ENCODE measurements at places on chromosomes 2 and 18.

DNA sequence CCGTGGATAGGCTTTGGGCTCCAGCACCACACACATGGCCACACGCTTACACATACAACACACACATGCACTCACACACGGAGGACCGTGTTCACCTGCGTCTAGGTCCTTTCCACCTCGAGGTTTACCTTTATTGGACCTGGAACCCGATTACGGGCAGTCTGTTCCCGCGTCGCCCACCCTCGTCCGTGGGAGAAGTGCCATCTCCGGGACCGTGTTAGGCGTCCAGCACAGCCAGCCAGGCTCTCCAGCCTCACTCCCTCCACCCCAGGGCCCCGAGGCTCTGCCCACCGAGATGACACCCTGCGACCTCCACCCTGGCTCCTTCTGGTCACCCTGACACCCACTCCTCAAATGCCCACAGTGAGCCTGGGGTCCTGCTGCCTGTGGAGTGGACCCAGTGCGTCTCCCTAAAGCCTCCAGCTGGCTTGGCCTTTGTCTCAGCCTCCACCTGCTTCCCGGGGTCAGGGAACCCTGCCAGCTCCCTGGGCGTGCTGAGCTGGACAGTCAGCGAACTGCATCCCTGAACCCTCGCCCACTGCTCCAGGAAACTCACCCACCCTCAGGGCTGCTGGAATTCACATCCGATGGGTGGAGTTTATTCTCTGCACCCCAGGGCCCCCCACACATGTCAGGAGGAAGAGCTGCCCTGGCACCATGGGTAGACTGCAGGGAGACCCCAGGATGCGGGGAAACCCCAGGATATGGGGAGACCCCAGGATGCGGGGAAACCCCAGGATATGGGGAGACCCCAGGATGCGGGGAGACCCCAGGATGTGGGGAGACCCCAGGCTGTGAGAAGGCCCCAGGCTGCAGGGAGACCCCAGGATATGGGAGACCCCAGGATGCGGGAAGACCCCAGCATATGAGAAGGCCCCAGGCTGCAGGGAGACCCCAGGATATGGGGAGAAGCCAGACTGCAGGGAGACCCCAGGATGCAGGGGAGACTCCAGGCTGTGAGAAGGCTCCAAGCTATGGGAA lies 33.0 kb downstream of the ADI1 start:
- no peak for DNase-seq

DNA sequence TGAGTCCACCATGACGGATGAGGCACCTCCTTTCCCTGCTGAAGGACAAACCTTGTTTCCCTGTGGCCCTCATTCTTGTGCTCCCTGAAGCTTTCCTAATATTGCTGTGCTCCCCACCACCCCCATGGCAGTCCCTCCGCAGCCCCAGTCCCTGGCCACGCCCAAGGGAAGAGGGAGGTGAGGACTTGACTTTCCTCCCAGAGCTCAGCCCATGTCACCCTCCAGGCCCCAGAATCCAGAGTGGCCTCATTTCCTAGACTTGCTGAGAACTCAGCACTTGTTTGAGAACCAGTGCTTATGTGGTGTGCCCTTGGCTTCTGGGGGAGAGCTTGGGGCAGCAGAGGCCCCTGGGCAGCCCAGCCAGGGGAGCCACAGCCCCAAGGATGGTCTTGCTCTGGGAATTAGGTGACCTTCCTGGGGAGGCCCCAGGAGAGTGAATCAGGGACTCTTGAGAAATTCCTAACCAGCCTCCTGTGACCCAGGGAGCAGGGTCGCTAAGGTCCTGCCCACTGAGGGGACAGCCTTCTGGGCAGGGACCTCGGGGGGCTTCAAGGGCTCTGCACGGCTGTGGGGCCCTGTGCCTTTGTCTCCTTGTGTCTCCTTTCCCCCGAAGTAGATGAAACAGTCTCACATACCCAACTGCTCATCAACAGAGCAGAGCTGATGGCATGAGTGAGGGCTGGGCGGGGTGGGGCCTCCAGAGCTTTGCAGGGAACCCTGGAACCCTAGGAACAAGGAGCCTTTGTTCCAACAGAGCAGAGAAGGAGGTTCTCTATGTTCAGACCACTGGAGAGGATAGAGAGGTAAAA lies 27.9 kb downstream of the PSD4 start:
- DNase-seq, result no peak

DNA sequence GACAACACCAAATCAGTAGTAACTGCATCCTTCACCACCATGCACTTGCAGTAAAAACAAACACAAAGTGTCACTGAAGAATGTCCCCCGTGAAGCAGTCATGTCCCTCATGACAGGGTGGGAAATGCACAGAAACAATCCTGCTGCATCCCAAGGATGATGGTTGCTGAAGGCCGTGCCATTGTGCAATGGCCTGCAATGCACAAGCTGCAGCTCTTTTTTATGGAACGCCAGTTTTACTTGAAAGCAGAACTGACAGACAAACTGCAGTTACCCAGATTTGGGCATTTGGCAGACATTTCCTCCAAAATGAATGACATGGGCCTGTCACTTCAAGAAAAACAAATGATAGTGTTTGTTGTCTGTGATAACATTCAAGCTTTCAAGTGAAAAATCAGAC lies 2.4 kb upstream of the CHST10 start:
- DNase-seq, result no peak

GRCh38 chr2:176508984-176509740 lies 239.9 kb downstream of the MTX2 start:
- DNase-seq, result no peak

- no peak for DNase-seq
Measured at GRCh38 chr2:208541461-208541988, 134.9 kb downstream of the PTH2R start.

DNA sequence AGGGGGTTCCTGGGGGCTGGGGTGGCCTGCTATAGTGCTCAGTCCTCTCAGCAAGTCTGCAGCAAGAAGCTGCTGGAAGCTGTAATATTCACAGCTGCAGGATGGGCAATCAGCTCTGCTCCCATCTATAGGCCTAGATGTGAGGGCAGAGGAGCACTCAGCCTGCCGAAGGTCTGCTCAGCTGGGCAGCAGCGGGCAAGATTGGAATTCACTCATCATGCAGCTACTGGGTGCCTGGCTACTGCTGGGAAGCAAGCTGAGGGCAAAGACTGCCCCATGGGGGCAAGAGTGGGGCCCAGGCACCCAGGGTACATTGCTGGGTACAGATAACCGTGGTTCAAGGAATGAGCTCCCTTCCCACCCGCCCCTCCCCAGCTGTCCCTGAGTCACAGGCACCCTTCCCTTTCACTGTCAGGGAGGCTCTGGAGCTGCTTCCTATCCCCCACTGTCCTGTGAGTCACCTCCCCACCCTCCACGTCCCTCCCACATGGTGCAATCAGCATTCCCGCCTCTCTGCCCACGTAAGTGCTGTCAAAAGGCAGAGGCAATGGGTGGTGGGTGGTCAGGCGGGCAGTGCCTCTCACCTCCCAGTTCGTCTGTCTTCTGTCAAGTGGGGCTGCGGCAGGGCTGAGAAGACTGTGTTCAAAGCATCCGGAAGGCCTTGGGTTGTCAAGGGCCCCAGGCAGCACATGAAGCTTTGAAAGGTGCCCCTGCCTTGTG lies 169.2 kb downstream of the TRIM43 start:
- DNase-seq, result no peak

- no peak for DNase-seq
Measured at GRCh38 chr2:239245107-239245506, 155.7 kb downstream of the HDAC4 start.

- DNase-seq, result no peak
Measured at GRCh38 chr18:56962322-56962721, 184.6 kb upstream of the BOD1L2 start.

- no peak for DNase-seq
Measured at GRCh38 chr2:147588191-147588590, 256.6 kb upstream of the ACVR2A start.

DNA sequence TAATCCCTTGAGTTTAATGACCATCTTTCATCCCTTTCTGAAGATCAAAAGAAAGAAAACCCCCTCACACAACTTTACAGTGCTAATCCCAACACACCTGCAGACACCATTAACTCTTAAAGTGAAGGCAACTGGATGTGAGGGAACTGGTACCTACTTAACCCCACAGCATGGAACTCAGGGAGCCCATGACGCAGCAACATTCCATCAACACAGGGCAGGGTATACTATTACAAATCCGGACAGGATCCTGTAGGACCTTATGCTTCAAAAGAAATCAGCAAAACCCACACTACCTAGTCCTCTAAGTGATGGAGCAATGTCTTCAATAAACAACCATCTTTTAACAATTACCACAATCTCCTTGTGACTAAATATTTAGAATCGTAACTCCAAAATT lies 78.6 kb downstream of the FARSB start:
- DNase-seq, result no peak

- no peak for DNase-seq
Measured at GRCh38 chr18:67211646-67212045, 304.9 kb downstream of the DSEL start.

GRCh38 chr2:85355521-85355920 lies 952 bp downstream of the ELMOD3 start:
- no peak for DNase-seq

DNA sequence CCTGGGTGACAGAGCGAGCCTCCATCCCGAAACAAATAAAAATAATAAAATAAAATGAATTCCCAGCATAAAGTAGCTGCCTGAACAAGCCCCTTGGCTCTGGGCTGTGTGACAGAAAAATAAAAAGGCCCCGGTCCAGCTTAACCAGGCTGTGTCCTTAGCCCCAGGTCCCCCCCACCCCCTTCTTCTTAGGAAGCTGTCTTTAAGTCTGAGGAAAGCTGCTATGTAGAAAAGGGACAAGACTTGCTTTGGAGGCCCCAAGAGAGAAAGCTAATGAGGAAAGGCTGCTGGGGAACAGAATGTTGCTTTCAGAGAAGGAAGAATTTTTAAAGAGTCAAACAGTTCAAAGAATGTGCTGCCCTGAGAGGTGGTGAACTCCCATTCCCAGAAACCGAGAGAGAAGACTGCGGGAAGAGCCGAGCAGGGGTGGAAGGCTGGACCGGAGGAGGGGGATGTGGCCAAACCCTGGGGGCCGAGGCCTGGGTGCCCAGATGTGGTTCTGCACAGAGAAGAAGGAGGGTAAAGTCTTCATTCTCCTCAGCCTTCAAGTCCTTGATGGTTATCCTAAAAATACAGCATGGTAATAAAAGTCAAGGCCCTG lies 61.9 kb downstream of the CENPO start:
- no peak for DNase-seq

- peak; percentile 44 for DNase-seq
Measured at GRCh38 chr2:31318361-31319336, 84.7 kb downstream of the EHD3 start.

DNA sequence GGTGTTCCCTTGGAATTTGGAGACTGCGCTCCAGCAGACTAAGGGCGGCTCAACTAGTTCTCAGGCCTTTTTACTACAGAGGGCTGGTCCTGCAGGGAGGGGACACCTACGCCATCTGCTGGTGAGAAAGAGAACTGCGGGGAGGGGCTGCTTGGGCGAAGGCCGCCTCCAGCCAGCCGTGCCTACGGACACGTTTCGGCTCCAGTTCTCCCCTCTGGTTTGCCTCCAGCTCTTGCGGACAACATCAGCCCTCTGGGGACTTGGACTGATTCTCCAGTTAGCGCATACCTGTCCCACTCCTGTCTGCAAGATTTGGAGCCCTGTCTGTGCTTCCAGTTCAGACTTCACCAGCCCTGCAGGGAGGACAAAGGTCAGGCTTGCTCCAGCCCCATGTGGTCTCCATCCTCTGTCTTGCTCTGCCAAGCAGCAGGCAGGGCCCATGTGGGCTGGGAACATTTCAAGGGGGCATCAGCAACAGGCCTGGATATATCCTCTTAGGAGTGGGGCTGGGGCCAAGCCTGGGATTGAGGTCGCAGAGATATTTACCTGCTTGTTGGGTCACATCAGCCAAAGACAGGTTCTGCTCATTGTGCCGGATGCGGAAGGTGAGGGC lies 10.3 kb downstream of the PTPRN start:
- DNase-seq, result peak; percentile 95

- peak; percentile 22 for DNase-seq
Measured at GRCh38 chr2:667332-667999, 9.7 kb downstream of the TMEM18 start.

DNA sequence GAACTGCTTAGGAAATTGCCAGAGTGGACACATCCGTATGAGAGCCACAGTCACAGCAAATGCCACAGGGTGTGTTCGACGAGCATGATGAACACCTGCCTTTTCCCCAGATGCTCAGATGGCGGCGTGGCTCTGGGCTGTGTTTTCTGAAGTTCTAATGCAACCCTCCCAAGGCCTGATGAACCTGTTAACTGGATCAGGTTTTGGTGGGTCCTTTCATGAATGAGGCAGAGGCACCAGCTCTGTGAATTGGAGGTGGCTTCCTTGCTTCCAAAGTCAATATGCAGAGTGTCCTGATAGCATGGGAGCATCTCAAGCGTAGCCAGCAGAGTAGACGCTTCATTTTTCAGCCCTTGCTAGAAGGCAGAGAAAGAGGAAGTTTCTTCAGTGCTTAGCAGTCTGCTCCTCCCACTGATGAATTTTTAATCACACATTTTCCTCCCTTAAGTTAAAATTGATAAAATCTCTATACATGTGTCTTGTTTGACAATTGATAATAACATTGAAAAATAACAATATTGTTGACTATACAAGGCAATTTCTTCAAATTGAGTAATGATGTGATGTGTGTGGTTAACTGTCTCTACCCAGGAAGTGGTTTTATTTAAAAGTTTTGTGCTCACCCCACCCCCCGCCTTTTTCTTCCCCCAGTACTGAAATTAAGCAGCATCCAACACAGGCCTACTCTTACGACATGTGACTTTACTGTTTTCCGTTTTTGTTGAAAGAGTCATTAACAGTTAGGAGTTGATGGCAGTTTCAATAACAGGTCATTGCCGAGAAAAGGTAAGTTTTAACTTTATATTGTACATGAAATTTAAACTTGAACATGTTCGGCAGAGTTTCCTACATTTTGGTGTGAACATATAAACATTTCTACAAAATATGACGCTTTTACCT lies at the start of gene ARHGAP15:
Gene ARHGAP15, plus strand, starts transcription at position 739 of the 900 bp plus-strand sequence.
- DNase-seq, result peak; percentile 64

GRCh38 chr2:189204322-189204941 lies 24.9 kb upstream of the COL5A2 start:
- DNase-seq, result no peak

DNA sequence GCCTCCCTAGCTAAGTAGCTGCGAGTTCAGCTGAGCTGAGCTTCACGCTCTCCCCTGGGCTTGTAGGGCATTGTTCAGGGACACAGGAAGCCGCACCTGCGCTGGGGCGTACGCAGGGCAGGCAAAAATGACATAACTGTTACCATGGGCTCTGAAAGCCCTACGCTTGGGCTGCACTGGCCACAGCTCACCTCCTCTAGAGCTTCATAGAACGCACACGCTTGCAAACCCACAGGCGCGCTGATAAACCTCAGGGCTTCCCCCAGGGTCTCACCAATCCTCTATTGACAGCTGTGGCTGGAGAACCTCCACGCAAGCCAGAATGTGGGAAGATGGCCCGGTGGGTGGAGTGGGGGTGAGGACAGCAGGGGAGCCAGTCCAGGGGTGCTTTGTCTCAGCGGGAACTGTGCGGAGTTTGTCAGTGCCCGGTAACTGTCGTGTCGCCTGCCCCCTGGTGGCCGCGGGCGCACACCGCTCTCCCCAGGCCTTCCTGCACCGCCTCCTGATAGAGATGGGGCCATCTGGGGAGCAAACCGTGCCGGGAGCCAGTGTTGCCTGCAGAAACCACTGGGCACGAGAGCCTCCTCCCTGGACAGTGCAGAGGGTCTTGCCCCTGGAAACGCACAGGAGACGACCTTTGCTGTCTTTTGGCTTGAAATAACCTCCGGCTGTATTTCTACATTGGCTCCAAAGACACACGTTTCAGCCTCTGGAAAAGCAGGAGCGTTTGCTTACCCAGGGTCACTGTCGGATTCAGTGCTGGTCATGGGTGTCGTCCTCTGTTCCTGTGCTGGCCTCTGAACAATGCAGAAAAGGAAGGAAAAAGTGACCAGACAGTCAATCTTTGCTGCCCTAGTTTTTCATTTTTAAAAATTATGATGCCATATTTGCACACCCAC lies 17.0 kb upstream of the CIDEA start:
- DNase-seq, result peak; percentile 85
